ENCODE measurements at places on chromosomes 11 and 22.

- no peak for DNase-seq
These were observed 36.9 kb downstream of the NAALAD2 start for GRCh38 chr11:90171359-90171758.

GRCh38 chr11:34682825-34683224 lies 61.9 kb downstream of the EHF start:
- DNase-seq: no peak

DNA sequence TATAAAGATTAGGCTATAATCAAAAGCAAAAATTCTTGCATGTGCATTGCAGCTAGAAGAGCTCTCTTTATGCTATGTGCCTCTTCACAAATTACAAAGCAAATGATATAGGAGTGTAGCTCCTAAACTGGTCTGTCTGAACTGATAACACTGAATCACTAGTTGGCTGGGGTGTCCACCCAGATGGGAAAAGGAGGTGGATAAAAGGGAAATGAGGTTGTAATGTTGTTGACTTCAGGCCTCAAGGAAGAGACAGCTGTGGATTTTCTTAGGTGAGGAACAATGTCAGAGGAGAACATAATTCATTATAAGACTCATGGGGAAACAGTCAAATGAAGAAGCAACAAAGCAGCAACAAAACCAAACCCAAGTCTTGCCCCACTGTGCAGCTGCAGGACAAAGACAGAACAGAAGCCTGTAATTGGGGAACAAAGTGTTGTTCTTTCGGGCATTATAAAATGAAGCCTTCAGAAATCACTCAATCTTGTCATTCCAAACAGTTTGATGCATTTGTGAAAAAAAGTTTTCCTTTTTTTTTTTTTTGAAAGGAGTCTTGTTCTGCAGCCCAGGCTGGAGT lies 130.1 kb upstream of the DDI1 start:
- DNase-seq: no peak

DNA sequence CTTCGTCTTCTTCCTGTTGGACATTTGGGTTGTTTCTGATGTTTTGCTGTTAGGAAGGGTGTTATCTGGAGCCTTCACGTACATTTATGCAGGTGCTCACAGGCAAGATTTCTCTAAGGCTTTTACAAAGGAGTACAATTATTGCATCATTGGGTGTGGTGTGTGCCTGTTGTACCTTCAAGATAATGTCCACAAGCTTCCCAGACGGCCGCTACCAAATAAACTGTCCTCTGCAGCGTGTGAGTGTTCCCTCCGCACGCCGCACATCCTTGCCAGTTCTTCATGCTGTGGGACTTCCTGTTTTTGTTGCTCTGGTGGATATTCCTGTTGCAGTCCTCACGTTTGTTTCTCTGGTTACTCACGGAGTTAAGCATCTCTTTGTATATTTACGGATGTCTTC lies 133.3 kb downstream of the TBC1D22A start:
- no peak for DNase-seq

GRCh38 chr11:28243061-28243460 lies 134.9 kb downstream of the METTL15 start:
- no peak for DNase-seq

DNA sequence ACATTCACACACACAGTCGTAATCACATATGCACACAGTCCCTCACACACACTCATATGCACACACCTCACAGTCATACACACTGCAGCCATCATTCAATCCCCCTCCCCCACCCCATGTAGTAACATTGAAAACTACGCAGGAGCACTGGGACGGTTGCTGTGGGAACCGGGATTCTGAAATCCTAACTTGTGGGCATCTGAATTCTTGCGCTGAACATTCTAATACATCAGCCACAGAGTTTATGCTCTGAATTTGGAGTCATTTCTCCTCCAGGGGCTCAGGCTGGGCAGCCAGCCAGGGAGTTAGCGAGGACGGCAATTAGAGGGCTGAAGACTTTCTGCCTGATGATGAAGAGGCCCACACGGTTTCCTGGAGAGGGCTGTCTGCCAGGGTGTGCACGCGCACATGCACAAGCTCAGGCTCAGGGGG lies 32.7 kb downstream of the CD6 start:
- no peak for DNase-seq

DNA sequence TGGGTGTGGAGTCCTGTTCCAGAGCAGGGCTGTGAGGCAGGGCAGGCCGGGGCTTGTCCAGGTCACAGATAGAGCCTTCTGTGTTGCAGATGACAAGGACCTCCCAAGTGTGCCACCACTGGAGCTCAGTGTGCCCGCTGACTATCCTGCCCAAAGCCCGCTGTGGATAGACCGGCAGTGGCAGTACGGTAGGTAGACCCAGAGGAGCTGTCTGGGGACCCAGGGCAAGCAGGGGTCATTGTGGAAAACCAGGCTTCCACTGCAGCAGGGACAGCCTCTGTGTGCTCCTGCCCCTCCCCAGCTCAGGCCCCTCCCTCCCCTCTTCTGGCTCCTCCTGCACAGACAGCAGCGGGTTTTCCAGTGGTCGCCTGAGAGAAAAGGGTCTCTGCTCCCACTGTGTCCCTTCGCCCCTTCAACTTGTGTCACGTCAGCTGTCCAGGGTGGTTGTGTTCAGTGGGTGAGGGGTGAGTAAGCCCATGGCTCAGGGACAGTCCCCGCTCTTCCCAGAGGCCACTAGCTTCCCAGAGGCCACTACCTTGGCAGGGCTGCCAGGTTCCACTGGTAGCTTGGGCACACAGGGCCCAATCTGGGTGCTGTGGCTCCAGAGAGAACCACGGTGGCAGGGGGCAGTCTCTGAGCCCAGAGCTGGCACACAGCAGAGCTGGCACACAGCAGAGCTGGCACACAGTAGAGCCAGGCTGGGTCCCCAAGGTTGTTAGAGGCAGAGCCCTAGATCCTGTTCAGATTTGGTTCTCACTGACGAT lies 78.4 kb downstream of the MED15 start:
- DNase-seq: no peak

- DNase-seq: no peak
These were observed at the start of gene INPPL1 for GRCh38 chr11:72224564-72225410. Gene INPPL1 (plus strand): TSS chr11:72224767. CDS start chr11:72224985, 218 bp downstream.

DNA sequence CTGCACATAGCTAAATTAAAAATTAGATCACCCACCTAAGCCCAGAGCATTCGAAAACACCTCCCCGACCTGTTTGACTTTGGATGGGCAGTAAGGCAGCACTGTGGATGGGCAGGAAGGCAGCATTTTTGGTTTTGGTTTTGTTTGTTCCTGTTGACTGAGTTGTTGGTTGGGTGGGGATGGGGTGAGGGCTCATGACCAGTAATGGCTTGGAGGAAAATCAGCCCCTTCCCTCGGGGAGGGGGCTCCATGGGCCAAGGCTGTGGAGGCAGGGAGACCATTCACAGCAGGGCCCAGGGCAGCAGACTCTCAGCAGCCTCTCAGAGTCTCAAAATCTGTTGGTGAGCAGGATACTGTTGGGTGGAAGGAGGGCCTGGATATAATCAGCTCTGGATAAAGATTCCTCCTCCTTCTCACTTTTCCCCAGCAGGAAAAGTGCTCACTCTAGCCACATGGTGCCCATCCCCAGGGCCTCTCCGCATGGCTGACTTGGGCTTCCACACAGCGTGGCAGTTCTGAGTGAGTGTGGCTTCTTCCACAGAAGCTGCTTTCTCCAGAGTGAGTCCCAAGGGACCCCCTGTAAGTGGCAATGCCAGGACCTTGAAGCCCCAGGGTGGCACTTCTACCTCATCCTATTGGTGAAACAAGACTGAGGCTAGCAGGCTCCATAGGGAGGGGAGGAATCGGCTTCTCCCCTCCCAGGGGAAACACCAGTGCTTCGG lies 1491.2 kb downstream of the BRD1 start:
- no peak for DNase-seq

DNA sequence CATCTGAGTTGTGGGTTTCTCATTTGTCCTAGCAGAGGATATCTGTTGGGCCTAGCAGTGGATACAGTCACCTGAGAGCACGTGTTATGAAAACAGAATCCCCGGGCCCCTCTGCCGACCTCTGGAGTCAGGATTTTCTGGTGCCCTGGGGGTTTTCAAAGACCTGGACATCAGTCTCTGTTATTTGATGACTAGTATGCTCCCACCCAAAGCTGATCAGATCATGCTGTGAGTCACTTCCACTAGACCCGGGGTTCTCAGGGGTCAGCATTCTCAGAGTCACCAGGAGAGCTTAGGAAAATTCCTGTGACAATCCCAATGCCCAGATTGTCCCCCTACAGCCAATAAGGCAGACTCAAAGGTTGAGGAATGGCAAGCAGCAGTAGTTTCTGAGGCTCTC lies 38.7 kb downstream of the KCNJ1 start:
- no peak for DNase-seq

DNA sequence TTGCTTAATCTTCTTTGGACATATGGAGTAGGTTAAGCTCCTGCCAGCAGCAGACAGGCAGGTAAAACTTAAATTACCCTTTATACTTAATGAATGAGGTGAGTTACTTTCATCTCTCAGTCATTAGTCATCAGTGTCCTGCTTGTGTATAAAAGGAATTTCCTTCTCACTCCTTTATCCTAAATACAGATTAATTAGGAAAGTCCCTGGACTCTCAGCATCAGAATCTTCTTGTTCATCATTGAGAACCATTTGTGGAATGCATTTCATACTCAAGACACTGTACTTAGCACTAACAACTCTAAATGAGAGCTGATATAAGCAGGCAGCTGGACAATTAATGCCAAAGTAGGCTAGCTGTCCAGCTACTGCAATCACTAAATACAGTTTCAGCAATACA lies 630.4 kb downstream of the METTL15 start:
- DNase-seq: no peak

GRCh38 chr22:48939441-48940265 lies 888.0 kb downstream of the BRD1 start:
- no peak for DNase-seq

DNA sequence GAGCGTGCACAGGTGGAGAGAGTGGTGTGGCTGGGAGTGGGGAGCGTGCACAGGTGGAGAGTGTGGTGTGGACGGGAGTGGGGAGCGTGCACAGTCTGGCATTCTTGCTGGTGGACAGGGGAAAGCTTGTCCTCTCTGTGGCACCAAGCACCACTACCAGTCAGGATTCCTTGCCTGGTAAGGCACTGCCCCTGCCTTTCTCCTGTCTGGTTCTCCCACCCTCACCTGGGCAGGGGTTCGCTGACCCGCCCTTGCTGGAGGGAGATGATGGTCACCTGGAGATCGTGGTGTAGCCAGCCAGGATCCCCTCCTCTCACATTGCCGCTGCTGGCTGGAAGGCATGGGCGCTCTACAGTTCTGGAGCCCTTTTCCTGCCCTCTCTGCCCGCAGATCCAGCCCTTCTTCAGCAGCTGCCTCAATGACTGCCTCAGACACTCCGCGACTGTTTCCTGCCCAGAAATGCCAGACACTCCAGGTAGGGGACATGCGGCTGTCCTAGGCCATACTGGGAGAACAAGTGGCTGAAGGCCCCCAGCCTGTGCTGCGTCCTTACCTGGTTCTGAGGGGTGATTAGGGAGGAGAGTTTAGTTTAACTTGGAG lies 16.7 kb downstream of the TMEM121B start:
- DNase-seq: no peak

- DNase-seq: no peak
These were observed 58.2 kb upstream of the EED start for GRCh38 chr11:86186386-86186785.

GRCh38 chr11:26947379-26947844 lies 46.5 kb upstream of the FIBIN start:
- no peak for DNase-seq

GRCh38 chr11:120727752-120728151 lies 216.2 kb downstream of the GRIK4 start:
- no peak for DNase-seq

GRCh38 chr11:60098508-60098907 lies 10.0 kb downstream of the MS4A2 start:
- DNase-seq: no peak

DNA sequence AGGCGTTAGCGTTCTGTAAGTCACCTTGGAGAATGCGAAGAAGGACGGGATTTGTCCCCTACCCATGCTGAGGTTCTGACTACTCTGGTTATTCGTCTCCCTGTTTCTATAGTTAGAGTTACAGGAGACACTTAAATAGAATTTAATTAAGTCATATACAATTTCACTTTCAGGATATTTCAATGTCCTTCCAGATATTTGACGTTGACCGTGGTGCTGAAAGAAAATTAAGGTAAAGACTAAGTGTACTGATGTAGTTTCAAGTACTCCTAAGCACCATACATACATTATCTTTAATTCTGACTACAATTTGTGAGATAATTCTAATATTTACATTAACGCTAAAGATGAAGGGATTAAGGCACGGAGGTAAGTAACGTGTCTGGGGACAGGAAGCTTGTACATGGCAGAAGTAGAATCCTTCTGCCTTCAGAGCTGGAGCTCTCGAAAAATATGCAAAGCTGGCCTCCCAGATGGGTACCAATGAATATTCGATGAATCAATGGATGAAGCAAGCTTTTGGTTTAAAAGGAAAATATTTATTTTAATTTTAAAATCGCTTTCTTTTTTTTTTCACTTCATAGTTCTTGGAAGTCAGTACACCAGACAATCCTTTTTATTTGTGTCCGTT lies 539 bp upstream of the SLC36A4 start:
- DNase-seq: no peak

All from activated T-helper 1 cell treated with anti-CD3 and anti-CD28 coated beads, Interleukin-2, amount 50 U/mL, for 16 hours (primary cell).